Fibroblast of lung (primary cell): ENCODE measurements at places on chromosomes 2 and 18. TPM values are rescaled to one million over a fixed set of nuclear protein-coding genes. Genes with fewer than 3 reads are reported as not detected.

Gene KHK
- total RNA-seq = 1.0 and 1.3 TPM in 2 replicates

Gene LPIN2
- total RNA-seq = 36.7 and 51.0 TPM in 2 replicates

Gene IL37
- total RNA-seq = not detected in 2 replicates

Gene SMYD5
- 18.0 and 19.0 TPM in 2 replicates for total RNA-seq

Gene E2F6
- total RNA-seq = 10.2 and 11.0 TPM in 2 replicates

Gene GLI2
- total RNA-seq = 3.3 TPM in 2 replicates

Gene RAX
- total RNA-seq = not detected in 2 replicates

Gene PLCD4
- 3.9 and 10.7 TPM in 2 replicates for total RNA-seq

Gene ACTR2
- 67.3 and 90.2 TPM in 2 replicates for total RNA-seq

Gene ZEB2
- total RNA-seq = 68.8 and 91.0 TPM in 2 replicates

Gene FAP
- total RNA-seq = 81.9 and 96.1 TPM in 2 replicates

Gene RNU2-63P
- total RNA-seq = 46.0 and 268 TPM in 2 replicates

Gene PKDCC
- total RNA-seq = 63.9 and 70.1 TPM in 2 replicates

Gene ZFP36L2
- 11.6 and 16.7 TPM in 2 replicates for total RNA-seq

Gene BCS1L
- total RNA-seq = 26.2 and 38.3 TPM in 2 replicates

Gene HOXD3
- total RNA-seq = not detected in 2 replicates

Gene RGPD4
- under 0.01 TPM in 1 of 2 replicates, not detected in the other for total RNA-seq

Gene ABCB11
- total RNA-seq = not detected in 2 replicates

Gene TCF23
- total RNA-seq = under 0.01 TPM in 1 of 2 replicates, not detected in the other

Gene GREB1L
- 0.26 and 0.33 TPM in 2 replicates for total RNA-seq

Gene TMEM37
- 0.99 and 2.6 TPM in 2 replicates for total RNA-seq

Gene UGT1A9
- not detected in 2 replicates for total RNA-seq

Gene AGXT
- not detected in 2 replicates for total RNA-seq

Gene CNDP1
- total RNA-seq = not detected in 2 replicates

Gene ELP2
- 135 and 309 TPM in 2 replicates for total RNA-seq

Gene NEB
- 0.17 and 0.26 TPM in 2 replicates for total RNA-seq

Gene DUSP2
- 0.33 and 1.0 TPM in 2 replicates for total RNA-seq

Gene CFAP221
- total RNA-seq = 0.26 TPM in 1 of 2 replicates, not detected in the other

Gene ASB18
- total RNA-seq = not detected in 2 replicates

Gene EDAR
- total RNA-seq = not detected in 2 replicates

Gene SLC40A1
- total RNA-seq = 91.9 and 97.4 TPM in 2 replicates

Gene CABLES1
- 11.4 and 15.7 TPM in 2 replicates for total RNA-seq

Gene LBX2
- 1.5 and 3.0 TPM in 2 replicates for total RNA-seq

Gene ASTL
- not detected in 2 replicates for total RNA-seq

Gene GCG
- total RNA-seq = not detected in 2 replicates

Gene DAPL1
- total RNA-seq = not detected in 2 replicates

Gene DLGAP1
- total RNA-seq = 0.17 and 0.51 TPM in 2 replicates

Gene PPP1R1C
- total RNA-seq = 0.50 and 0.77 TPM in 2 replicates

Gene ONECUT2
- total RNA-seq = under 0.01 TPM in 2 replicates

Gene ANKRD30BL
- total RNA-seq = not detected in 2 replicates

Gene CDH20
- total RNA-seq = 0.26 TPM in 1 of 2 replicates, not detected in the other

Gene IL1R2
- 0.17 and 1.0 TPM in 2 replicates for total RNA-seq

Gene CROCC2
- 0.33 and 0.51 TPM in 2 replicates for total RNA-seq

Gene MC2R
- not detected in 2 replicates for total RNA-seq

Gene C2orf74
- 20.5 and 21.5 TPM in 2 replicates for total RNA-seq
